ENCODE measurements at places on chromosomes 3 and 15.
A peak's percentile ranks its signal among the peaks of the same experiment; 100 is the strongest.

- peak; percentile 54 for DNase-seq
Measured at GRCh38 chr3:54999159-54999558, 71.3 kb upstream of the LRTM1 start.

- no peak for DNase-seq
Measured at GRCh38 chr15:36004891-36005490, 459.0 kb upstream of the DPH6 start.

- no peak for DNase-seq
Measured at GRCh38 chr3:12154151-12154550, 4.6 kb downstream of the TIMP4 start.

DNA sequence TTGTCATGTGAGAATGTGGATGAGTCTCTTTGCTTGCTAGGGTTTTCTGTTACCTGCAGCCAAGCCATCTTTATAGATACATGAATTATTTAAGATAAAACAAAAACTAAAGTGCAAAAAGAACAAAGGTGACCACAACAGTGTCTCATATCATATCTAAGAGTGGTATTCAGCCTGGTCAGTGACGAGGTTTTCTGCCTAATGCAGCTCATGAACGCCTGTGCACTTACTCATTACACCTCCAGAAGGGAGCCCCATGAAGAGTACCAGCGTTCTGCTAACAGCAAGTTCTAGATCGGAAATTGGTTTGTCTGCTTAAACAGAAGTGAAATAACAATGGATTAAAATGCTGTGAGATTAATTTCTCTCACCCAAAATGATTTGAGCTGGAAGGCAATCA is 19.2 kb downstream of the PXYLP1 start:
- DNase-seq, result no peak

- peak; percentile 34 for DNase-seq
Measured at GRCh38 chr3:100159331-100160153, 45.2 kb upstream of the FILIP1L start.

GRCh38 chr3:186360779-186361178 is 1.3 kb downstream of the DGKG start:
- DNase-seq, result peak; percentile 59

DNA sequence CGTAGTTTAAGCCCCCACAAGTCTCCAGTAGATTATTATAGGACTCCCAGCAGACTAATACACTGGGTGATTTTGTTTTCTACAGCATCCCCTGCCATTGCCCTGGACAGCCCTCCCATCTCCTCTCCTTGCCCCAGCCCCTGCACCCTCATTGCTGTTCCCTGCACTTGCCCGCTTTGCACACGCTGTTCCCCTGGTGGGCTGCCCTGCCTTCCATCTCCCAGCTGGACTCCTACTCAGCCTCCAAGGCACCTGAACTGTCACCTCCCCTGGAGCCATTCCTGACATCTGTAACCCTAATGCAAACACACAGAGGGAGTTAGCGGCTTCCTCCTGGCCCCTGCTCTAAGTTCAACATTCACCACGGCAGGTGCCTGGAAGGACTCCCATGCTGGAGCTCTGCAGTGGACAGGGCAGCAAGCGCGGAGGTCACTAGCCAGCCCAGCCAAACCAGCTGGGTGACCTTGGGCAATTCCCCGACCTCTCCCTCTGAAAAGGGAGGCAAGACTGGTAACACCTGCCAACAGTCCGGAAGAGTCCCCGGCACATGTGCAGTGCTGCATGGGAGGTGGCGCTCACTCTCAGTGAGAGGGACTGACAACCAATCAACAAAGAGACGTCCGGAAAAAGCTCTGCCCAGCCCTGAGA is 38.8 kb upstream of the IQSEC1 start:
- DNase-seq, result no peak

GRCh38 chr15:63332367-63333124 is 49.1 kb downstream of the CA12 start:
- no peak for DNase-seq

DNA sequence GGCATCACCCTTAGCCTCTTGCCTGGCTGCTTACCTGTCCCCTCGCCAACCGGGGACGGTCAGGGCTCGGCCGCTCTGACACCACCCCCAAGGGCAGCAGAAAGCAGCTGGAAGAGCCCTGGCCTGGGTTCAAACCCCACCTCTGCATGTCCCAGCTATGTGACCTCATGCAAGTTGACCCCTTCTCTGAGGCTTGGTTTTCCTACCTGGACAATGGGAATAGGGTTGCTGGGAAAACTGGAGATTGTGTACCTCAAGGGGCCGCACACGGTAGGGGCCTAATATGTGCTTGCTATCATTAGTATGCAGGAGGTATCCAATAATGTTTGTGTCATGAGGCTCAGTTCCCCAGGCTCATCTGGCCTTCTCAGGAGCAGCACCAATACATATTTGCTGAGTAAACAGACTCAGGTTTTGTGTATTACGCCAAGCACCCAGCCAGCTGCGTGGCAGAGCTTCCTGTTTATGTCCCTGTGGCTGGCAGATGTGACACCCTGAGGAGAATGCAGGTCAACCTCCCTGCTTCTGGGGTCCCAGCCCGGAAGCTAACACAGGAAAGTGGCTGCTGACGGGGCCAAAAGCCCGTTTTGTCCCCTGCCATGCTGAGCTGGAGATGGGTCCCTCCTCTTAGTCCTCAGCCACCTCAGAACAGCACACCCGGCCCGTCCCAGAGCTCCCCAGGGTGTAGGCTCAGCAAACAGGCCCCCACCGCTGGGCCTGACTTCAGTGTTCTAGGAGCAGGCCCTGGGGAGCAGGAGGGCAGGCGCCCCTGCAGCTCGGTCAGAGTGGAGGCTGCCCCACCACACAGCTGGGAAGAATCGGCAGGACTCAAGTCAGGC is 29.7 kb downstream of the PLXND1 start:
- DNase-seq, result no peak

DNA sequence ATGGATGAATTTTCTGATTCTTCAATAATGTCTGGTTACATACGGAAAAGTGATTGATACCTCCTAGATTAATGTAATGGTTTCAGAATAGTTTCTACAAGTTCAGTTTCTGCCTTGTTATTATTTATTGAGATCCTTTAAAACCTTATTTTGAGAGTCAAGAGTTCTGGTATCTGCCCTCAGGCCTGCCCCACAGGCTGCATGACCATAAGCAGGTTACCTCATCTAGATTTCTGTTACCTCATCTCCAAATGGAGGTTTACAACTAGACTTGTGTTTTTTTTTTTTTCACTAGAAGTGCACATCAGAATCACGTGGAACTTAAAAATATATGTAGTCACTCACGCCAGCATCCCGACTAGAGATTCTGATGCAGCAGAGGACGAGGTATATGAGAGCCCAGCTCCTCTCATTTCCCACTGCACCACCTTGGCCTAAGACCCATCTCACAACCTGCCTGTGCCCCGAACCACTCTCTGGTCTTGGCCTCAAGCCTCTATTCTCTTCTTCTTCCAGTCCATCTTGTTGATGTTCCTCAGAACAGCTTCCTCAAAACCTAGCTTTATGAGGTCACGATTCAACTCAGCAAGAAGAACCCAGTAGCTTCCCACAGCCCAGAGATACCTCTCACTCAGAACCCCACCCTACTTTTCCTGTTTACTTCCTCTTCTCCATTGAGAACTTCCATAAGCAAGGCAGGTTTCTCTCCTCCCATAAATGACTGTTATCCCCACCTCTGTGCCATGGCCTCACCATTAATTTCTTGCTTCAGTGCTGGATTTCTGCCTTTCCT is 353.4 kb downstream of the CHST2 start:
- no peak for DNase-seq

DNA sequence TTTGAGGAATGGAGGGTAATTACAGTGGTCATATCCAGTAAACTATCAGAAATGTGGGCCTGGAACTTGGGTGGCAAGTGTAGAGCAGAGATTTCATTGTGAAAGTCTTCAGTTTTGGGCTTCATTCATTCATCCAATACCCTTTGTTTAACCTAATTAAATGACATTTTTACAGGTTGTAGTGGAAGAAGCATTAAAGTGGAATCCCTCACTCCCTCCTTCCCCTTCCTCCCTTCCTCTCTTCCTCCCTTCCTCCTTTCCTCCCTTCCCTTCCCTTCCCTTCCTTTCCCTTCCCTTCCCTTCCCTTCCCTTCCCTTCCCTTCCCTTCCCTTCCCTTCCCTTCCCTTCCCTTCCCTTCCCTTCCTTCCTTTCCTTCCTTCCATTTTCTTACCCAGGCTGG is 219.3 kb downstream of the PDCD6IP start:
- no peak for DNase-seq

DNA sequence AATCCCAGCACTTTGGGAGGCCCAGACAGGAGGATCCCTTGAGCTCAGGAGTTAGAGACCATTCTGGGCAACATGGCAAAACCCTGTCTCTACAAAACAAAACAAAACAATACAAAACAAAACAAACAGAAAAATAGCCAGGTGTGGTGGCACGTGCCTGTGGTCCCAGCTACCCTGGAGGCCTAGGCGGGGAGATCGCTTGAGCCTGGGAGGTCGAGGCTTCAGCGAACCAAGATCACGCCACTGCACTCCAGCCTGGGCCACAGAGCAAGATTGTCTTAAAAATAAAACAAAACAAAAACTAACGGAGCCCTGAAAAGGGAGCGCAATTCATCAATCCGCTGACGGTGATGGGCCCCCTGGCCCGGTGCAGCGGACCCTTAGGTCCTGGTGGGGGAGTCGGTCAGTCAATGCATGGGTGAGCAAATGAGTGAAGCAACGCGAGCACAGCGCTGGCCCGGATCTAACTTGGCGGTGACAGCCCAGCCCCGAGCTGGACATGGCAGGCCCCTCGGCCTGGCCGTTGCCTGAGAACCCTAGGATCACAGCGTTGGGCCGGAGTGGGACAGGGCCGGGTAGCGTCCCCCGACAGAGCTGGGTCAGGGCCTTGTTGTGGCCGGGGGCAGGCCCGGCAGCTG is 52.4 kb upstream of the BLM start:
- DNase-seq, result peak; percentile 83

- DNase-seq, result no peak
Measured at GRCh38 chr3:127730171-127730570, 57.4 kb downstream of the ABTB1 start.

DNA sequence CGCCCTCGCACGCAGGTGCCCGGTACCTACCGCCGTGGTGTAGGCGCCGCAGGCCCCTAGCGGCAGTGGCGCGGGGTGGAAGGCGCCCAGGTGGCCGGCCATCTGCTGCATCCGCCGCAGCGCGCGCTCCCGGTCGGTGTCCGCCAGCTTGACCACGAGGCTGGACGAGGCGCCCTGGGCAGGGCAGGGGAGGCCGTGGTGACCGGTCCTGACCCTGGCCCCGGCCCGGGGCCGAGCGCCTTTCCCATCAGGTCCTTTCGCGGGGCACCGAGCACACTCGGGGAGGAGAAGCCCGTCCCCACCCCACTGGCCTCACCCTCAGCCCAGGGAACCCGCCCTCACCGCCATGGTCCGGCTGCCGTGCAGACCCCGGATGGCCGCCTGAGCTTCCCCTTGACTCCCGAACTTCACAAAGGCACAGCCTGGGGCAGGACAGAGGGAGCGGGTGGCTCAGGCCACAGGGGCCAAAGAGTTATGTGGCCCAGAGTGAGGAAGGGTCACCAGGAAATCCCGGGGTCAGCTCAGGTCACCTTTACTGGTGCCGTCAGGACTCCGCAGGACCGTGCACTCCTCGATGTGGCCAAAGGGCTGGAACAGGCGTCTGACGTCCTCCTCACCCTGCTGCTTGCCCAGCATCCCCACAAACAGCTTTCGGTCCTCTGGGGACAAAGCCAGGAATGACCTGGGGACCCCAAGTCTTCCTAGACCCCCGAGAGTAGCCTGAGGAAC is 17.4 kb upstream of the PARP6 start:
- DNase-seq, result no peak

DNA sequence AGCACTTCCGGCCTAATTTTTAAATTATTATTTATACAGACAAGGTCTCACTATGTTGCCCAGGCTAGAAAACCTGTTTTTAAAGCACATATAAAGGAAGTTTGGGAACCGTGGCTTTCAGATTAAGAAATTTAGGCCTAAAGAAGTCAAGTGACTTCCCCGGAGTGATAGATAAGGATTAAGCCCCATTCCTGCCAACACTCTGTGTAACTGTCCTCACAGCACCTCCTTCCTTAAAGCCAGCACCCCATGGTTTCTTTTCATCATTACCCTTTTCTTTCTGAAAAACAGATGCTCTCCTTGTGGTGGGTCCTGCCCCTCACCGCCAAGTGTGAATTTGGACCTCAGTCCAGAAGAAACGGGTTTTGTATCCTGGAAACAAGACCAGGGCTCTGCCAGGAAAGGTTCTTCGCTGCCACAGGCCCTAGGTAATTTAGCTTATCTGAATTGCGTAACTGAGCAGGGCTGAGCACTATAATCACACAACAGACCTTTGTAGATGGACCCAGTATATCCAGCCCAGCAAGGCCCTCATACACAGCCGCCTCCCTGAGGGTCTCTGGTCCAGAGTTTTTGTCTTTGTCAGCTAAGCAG is 231.3 kb downstream of the PLCL2 start:
- no peak for DNase-seq

GRCh38 chr3:71584394-71585011 is 975 bp upstream of the FOXP1 start:
- DNase-seq, result peak; percentile 95

GRCh38 chr15:83688201-83688600 is 34.3 kb downstream of the ADAMTSL3 start:
- DNase-seq, result no peak

DNA sequence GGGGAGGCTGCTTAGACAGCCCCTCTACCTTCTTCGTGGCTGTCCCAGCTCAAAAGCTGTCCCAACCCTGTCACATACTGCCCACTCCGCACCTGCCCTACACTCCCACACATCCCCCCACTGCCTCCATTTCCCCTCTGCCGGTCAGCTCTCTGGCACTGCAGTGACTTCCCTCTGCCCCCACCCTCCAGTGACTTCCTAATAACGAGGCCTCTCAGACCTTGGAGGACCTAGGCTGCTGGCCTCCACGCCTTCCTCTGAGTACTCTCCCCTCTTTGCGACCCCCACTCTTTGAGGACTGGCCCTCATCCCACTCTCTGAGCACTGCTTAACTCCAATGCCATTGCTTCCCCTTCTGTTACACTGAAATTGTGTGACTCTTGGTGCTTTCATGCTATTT is 45.3 kb downstream of the KY start:
- DNase-seq, result no peak

- peak; percentile 18 for DNase-seq
Measured at GRCh38 chr15:33915571-33916407, 52.5 kb upstream of the CHRM5 start.

- DNase-seq, result no peak
Measured at GRCh38 chr3:99357131-99357530, 281.3 kb upstream of the COL8A1 start.

GRCh38 chr15:51600114-51600513 is 22.5 kb downstream of the DMXL2 start:
- no peak for DNase-seq

GRCh38 chr3:135487261-135487660 is 478.3 kb upstream of the PPP2R3A start:
- DNase-seq, result peak; percentile 42

GRCh38 chr15:68218331-68218730 is 11.2 kb downstream of the CLN6 start:
- DNase-seq, result no peak

DNA sequence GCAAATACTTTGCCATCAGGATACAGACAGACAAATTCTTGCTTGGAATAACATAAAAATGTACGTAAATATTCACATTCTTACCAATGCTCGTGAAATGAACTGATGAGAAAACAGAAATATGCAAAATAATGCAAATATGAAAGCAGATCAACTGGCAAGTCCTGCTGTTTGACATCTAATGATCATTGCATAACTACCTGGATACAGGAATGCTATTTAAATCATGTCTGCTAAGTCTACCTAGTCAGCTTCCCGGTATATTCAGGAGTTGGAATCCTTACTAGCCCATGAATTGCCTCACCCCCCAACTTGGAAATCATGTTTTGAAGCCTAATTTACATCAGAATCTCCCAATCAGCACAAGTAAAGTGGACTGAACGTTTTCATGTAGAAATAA is 230.6 kb downstream of the CHL1 start:
- DNase-seq, result no peak

- DNase-seq, result no peak
Measured at GRCh38 chr3:134617608-134618477, 33.0 kb downstream of the KY start.

All from eye (tissue), 1 donor.